ENCODE measurements at places on chromosomes 2 and 18.

DNA sequence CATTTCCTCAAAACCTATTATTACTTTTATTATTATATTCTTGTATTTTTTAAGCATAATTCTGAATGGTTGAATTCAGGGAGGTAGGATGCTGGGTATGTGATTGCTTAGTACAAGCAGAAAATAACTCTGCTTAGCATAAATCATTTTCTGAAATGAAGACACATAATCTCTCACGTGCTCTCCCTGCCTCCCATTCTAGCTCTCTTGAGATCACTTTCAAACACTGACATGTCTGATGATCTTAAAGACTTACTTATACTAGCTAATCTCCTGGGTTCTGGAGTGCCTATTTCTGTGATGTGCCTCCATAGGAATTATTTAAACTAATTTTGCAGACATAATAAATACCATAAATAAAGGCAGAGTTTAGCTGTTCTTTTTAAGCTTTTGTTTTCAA, 1136.0 kb downstream of the SUCLG1 start:
- no peak for DNase-seq

DNA sequence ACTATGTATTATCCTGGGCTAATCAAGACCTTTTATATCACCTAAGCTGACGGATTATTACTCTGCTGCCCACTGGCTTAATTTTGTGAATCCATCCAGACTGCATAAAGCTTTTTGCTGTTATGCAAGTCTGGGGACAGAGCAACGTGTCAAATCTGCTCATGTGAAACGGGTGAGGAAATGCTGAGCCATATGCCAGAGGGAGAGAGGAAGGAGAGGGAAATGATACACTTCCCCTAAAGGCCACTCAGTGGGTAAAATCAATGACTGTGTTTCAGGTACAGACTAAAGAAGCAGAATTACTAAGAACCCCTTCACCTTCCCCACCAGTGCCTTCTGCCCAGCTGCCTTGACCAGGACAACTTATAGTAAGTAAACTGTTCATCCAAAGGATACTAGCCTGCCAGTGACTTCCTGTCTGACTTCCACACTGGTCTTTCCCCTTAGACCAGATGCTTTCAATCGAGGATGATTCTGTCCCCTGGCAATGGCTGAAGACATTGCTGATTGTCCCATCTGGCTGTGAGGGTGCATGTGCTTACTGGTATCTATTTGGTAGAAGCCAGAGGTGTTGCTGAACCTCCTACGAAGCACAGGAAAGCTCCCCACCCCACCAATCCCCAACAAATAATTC, 43.0 kb downstream of the STAT1 start:
- no peak for DNase-seq

DNA sequence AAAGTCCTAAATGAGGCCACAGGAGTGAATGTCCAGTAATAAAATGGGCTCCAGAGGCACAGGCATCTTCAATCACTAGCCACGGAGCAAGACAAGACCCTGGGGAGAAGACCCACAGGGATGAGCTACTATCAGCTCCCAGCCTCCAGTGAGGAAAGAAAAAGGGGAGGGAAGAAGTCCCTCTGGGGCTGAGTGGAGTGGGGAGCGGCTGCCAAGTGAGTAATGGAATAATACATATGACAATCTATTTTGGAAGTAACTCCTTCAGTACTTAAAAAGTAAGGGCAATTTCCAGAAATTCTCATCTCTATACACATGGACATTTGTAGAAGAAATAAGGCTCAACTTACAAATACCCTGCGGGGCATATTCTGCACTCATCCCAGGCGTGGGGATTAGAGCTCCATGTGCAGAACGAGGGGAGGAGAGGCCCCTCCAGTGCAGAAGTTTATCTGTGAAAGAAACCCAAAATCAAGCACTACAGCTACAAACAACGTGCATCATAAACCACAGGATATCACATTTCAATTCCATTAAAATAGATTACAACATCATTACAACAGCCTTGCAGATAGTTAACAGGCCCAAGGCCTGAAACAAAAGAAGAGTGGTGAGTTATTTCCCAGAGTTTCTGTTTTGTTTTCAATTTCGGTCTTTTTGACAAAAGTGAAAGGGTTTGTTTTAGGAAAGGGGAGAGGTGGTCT, 84.9 kb downstream of the BCL11A start:
- DNase-seq, result no peak

GRCh38 chr2:236576953-236577352, 7.3 kb downstream of the ACKR3 start:
- no peak for DNase-seq

DNA sequence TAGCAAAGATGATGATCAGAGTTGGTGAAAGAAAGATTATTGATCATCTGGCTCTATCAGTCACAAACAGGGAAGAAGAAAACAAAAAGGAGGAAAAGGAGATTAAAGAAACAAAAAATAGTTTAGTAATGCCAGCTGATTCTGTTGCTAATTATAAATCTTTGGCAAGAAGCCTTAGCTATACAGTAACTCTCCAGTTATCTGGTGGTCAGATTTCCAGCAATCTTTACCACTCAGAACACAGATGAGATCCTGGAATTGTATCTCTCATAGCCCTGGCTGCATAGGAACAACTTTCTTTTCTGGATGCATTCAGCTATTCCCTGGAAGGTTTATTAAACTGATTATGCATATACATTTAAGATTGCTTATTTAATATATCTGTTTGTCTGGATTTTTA, 256.8 kb upstream of the ZEB2 start:
- no peak for DNase-seq
